ENCODE measurements at places on chromosomes 16 and 17.

DNA sequence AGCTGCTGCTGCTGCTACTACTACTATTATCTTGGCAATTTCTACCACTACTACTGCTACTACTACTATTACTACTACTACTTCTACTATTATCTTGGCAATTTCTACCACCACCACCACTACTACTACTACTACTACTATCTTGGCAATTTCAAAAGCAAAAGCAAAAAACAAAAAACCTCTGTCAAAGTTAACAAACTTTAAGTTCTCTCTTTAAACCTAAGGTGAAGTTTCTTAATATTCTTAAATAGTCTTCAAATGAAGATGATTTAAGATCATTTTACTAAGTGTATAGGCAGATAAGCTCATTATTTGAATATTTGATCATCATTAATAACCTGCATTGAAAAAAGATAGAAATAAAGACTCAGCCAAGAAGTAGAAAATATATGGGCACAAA lies 118.5 kb downstream of the BRIP1 start:
- DNase-seq: no peak

DNA sequence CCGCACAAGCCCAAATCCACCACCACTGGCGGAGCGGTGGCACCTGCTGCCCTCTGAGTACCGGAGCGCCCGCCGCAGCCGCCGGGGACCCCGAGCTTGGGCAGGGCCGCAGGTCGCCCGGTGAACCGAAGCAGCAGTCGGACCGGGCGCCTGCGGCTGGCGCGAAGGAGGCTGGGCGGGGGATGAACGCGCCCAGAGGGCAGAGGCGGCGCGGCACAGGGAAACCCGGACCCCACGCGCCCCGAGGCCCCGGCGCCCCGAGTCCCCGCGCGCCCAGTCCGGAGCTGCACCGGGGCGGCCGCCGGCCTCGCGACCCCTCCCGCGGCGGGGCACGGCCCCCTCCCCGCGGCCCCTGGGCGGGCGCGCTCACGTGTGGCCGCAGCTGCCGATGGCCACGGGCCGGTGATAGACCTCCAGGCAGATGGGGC lies 393 bp downstream of the RNF166 start:
- no peak for DNase-seq

DNA sequence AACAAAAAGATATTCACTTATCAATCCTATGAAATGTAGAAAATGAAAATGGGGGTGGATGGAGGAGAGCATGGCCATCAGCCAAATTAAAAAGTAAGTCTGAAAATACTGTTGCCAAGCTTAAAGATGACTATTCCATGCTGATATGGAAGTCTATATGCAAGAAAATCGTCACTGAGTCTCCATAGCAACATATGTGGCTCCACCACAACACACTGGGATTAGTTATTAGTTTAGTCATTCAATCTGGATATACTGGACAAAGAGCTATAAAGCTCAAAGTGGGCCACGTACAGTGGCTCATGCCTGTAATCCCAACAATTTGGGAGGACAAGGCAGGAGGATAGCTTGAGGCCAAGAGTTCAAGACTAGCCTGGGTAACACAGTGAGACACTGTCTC lies 24.7 kb upstream of the PSMD7 start:
- no peak for DNase-seq

DNA sequence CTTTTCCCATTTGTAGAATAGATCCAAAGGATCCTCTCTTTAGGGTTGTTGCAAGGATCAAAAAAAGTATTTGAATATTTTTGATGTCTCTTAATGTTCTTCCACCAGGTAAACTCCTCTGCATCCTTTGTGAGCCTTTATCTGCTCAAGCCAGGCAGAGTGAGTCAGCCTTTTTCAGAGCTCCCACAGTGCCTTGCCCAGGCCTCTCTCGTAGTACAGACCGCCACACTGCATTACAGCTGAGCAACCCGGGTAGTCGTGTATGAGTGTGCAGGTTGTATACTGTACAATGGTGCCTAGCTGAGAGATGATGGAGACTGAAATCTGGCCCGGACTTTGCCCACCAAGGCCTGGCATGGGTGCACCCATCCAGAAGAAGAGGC lies 20.9 kb downstream of the RHBDL3 start:
- DNase-seq: no peak

DNA sequence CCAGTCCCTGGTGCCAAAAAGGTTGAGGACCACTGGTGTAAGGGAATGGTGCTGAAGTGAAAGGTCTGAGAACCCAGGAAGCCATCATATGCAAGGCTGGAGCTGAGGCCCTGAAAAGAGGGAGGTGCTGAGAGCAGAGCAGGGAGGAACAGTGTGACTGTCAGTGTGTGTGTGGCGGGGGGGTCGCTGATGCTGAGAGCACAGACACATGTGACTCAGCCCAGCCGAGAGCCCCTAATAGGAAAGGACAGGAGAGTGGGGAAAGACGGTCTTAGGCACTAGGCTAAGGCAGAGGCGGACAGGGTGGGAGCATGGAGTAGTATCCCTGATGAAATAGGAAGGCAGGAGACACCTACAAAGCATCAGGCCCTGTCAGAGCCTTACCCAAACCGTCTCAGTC lies 1.2 kb downstream of the B9D1 start:
- DNase-seq: no peak

DNA sequence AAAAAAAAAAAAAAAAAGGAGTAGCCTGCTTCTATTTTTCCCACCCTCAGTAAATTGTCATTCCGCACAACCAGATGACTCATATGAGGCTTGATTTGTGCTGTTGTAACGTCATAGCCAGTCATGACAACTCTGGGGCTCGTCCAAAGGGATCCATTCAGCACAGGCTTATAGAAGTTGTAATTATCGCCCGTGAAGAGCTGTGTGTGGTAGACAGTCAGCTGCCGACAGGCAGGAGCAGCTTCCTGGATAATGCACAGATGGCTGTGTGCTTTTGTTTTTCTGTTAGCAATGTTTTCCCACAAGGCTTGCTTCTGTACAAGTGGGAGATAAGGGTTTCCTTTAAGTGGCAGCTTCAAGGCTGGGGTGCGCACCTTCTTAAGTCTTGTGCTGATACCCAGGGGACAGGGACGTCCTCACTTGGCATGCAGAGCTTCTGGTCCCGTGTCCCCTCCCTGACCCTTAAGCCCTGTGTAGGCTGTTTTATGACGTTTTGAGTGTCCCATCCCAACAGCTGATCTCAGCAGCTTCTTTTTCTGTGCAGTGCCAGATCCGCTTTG lies 26.0 kb downstream of the SNX29 start:
- DNase-seq: no peak

DNA sequence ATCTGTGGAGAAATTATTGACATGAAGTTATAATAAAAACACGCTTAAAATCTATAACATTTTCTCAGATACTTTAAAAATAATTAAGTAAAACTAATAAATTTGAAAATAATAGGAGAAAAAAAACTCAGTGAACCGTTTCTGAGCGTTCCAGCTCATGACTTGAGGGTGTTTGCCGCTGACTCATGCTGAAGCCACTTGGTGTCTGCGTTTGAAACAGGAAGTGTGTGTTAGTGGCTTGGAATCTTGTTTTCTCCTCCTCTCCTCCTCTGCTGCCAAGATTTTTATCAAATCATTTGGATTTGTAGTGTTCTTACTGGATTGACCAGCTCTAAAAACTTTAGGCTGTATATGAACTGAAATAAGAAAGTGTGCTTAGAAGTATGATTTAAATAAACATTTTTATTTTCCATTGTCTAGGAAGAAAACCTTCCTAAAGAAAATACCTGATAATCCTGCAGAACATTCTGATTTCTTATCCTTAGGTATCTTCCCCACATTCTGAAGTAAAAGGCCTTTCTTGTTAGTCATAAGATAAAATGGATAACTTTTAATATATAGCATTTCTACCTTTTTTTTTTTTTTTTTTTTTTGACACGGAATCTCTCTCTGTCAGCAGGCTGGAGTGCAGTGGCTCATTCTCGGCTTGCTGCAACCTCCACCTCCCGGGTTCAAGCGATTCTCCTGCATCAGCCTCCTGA lies 30.8 kb downstream of the USP10 start:
- peak; percentile 47 for DNase-seq

DNA sequence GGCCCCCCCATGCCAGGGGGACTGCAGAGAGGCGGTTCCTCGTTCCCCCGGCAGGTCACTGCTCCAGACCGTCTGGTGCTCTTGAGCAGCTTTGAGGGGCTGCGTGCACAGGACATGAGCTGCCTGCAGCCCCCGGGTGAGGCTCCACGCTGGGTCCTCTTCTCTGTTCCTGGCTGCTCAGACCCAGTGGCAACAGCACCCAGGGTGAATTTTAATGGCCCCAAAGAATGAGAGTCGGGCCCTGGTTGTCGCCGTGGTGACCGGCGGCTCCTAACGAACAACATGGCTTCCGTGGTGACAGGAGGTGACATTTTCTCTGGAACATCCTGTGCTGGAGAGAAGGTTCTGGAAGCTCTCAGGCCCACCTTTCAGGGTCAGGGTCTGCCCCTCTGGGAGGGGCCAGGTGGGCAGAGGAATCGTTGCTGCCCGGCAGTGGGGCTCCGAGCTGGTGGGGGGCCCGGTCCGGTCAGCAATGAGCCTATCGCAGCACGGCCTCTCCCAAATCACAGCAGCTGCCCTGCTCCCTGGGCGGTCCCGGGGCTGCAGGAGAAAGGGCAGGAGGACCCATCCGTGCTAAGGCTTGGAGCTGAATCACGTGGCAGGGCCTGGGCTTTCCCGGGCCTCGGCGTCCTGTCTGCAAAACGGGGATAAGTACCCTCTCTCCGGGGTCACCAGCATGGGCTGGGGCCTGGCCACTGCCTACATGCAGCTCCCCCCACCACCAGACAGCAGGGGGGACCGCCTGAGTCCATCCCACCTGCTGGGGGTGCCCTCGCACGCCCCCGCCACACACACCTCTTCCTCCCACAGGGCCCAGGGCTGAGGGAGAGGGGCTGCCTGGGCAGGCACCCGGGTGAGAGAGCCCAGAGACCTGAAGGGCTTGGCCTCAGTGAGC lies 3.4 kb upstream of the C1QTNF8 start:
- no peak for DNase-seq

- peak; percentile 53 for DNase-seq
These were observed 405 bp upstream of the CBLN1 start for GRCh38 chr16:49281843-49282642.

GRCh38 chr16:15689290-15689689 lies 39.2 kb downstream of the NDE1 start:
- no peak for DNase-seq

- DNase-seq: no peak
These were observed 287.1 kb downstream of the SOX9 start for GRCh38 chr17:72407931-72408330.

DNA sequence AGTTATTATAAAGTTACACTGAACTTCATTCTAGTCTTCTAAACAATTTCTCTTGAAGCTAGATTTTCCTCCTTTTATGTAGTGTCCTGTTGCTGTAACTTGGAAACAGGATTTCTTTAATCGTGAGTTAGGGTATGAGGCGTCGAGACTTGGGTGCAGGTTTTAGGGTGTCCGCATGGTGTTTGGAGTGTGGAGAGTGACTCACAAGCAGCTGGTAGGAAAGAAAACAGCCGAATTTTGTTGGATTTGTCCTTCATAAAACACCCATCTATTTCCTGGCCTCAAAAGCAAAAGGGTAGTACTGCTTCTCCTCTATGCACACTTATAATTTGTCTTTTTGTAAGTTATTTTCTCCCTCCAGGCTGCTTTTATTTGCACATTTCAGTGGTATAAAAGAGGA lies 1.6 kb downstream of the RPTOR start:
- DNase-seq: no peak

DNA sequence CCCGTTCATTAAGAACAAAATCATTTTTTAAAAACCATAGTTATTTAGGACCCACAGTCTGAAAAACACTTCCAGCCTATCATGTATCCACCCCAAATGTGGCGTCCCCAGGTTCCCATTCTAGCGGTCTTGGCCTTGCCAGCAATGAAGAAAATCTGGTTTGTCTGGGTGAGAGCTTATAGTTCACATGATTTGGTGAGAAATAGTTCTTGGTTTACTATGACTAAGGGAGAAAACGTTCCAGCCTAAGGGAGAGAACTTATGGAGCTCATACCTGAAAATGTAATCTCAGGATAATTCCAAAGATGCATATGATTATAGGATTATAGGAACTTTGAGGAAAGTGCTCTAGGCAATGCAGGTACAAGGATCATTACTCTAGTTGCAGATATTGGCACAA lies 4.8 kb downstream of the MARVELD3 start:
- no peak for DNase-seq

DNA sequence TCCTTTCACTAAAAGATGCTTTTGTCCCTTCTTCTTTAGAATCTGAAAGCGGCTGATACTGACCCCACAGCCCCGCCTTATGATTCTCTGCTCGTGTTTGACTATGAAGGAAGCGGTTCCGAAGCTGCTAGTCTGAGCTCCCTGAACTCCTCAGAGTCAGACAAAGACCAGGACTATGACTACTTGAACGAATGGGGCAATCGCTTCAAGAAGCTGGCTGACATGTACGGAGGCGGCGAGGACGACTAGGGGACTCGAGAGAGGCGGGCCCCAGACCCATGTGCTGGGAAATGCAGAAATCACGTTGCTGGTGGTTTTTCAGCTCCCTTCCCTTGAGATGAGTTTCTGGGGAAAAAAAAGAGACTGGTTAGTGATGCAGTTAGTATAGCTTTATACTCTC lies 10.1 kb upstream of the TANGO6 start:
- DNase-seq: no peak

DNA sequence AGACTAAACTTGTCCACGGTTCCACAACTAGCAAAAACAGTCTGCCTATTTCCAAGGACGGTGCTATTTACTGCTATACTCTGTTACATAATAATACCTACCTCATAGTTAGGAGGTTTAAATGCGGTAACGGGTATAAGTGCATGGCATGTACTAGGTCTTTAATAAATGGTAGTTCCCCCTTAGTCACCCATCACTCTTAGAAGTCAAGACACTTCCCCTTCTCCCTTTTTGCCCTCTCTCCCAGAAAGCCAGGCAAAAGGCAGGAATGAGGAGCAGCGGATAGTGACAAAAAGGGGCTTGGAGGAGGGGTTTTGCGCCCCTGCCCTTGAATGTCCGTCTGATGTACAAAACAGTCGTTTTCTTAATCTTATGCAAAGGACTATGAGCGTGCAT lies 1.1 kb upstream of the LSM12 start:
- no peak for DNase-seq
